ENCODE measurements at places on chromosomes 7 and 10.

DNA sequence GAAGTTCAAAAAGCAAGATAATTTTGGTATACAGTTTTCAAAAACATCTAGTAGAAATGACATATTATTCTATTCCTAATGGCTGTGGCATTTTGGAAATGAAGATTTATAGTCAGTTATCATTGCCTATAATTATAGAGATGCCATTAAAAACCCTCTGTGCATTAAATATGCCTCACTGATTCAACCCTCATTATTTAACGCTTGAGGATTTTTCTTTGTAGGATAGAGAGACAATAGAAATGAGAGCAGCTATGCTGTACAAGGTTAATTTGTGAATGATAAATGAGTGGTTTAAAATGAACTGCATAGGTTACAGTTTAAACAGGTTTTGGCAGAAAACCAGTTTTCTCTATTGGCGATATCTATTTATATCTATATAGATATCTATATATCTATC lies 32.2 kb upstream of the SEMA3A start:
- DNase-seq, result peak; percentile 95

- no peak for DNase-seq
These were observed 19.1 kb upstream of the ARMS2 start for GRCh38 chr10:122435212-122435827.

DNA sequence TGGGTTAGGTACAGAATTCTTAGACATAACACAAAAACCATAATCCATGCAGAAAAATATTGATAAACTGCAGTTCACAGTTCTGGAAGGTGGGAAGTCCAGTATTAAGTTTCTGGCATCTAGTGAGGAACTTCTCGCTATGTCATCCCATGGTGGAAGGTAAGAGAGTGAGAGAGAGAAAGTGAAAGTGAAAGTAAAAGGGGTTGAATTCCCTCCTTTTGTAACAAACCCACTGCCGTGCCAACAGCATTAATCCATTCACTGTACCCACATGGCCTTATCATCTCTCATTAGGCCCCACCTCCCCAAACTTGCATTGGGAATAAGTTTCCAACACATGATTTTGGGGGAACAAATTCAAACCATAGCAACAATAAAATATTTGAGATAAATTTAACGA lies 17.1 kb downstream of the ZNF485 start:
- no peak for DNase-seq

DNA sequence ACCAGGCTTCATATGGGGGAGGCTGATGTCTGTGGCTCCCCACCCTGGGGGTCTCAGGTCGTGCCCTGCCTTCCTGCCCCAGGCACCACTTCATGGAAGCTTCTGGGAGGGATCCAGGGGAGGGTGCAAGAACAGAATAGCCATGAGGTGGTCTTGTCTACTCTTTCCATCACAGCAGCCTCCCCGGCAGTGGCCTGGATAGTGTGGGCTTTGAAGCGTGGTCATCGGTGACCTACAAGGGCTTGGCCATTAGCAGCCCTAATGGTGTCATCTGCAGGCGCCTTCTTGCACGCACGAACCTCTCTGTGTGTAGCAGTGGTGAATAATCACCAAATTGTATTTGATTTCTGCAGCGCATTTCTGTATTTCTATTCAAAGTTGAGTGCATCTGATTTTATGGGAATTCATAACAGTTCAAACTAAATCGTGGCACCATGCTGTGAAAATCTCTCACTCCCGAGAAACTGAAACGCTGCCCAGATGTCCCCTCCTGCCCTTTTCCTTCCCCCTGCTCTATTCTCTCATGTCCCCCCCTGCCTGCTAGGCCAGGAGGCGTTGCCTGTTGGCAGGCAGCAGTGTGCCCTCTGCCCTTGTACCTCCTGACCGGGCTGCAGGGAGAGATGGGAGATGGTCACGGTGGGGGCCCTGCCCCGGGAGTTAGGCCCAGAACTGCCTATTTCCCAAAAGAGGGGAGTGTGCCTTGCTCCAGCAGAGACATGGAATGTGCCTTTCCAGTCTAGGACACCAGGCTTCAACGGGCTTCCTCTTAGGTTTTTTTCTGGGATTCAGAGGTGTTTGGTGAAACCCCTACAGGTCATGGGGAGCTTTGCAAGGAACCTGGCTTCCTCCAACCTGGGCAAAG lies 34.8 kb downstream of the CDH23 start:
- no peak for DNase-seq

GRCh38 chr7:11274074-11274473 lies 300.4 kb downstream of the PHF14 start:
- DNase-seq, result no peak

DNA sequence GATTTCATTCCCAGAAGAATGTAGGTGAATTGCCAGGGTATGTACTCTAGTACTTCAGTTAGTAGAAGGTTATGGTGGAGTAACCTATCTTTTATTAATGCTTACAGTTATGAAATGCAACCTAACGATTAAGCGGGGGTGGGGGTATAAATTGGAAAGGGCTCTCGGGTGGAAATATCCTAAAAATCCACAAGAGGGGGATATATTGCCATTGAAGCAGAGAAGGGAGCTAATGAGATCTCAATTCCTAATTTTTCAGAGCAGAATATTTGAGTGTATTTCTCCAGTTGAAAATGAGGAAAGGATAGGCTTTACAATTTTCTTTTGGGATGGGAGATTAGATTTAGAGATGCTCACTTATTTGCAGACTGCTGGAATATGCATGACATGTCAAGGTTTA lies 90.8 kb downstream of the DNAJB9 start:
- DNase-seq, result peak; percentile 65

DNA sequence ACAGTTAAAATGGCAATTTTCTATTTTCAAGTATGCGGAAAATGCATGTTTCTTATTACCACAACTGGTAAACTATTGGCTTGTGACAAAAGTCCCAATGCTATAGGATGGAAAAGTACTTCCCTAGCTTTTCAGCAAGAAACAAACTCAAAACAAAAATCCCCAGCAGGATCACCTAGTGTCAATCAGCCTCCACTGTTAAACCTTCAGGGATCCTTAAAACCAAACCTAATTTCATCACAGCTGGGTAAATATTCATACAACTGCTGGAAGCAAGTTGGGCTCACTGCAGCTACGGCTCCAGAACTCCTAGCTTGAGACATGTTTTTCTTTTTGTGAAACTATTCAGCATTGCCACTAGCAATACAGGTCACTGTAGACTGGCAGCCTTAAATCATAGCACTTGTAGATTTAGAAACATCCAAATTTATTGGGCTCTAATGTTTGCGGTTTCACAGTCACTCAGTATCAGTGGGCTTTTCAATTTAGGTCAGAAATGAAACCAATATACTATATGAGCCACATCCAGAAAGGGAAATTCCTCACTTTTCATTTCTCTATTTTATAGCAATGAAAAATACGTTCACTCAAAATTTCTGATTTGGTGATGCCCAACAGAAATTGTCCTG lies 145.2 kb upstream of the ANK3 start:
- no peak for DNase-seq

DNA sequence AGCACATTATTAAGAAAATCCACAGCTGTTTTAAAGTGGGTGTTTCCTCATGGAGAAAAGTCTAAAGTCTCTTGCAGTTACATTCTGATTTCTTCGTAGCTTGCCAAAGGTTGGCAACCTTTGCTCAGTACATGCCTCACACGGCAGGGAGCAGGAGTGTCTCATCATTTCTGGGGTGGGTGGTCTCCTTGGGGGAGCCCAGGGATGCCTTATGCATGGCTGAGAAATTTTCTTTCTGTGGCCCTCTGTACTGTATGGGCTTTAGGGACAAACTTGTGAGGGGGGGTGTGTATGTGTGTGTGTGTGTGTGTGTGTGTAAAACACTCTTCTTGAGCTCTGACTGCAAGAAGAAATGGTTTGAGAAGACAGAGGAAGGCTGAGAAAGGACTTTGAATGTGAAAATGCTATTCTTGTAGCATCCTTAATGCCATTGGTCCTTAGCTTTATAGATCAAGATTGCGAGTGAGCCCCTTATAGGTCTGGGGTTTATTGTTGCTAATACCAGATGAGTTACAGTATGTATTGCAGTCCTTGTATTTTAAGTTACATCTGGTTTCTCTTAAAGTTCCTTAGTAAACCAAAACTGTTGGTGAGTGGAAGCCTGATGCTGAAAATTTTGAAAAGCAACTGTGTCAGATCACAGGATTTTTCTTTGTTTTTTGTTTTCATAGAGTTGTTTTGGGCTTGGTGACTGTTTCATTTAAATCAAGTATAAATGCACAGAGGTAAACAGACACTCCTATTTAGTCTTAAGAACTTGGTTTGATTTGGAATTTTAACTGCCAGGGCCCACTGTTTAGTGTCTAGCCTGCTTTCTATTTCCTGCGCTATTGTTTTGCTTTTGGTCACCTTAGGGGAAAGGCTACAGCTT lies 242.0 kb downstream of the BICC1 start:
- no peak for DNase-seq

GRCh38 chr7:100693312-100694097 lies 545 bp downstream of the GIGYF1 start:
- peak; percentile 60 for DNase-seq

GRCh38 chr10:72616716-72617115 lies 9.2 kb downstream of the MICU1 start:
- no peak for DNase-seq

All from NCI-H1417 (cell line).